Glutamatergic neuron (in vitro differentiated cells): ENCODE measurements at places on chromosomes 3 and 15. TPM values are rescaled to one million over a fixed set of nuclear protein-coding genes. Genes with fewer than 3 reads are reported as not detected.

The HIGD1A gene
- total RNA-seq = 67.6 TPM

The MLF1 gene
- total RNA-seq = 16.8 TPM

DNA sequence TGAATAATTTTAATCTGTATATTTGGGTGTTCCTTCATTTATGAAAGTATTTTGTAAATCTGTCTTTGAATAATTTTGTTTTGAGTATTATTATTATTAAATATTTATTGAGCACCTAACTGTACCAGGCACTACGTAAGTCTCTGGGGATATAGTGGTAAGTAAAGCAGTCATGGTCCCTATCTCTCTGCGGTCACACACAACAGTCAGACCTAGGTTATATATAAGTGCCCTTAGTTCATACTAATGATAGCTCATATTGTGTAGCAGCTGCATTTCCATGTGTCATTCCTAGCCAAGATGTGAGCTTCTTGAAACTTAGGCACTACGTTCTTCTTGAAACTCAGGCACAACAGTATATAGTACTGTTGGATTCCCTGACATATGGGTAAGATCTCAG, 12.4 kb downstream of the NKTR start:
- DNase-seq = no peak

DNA sequence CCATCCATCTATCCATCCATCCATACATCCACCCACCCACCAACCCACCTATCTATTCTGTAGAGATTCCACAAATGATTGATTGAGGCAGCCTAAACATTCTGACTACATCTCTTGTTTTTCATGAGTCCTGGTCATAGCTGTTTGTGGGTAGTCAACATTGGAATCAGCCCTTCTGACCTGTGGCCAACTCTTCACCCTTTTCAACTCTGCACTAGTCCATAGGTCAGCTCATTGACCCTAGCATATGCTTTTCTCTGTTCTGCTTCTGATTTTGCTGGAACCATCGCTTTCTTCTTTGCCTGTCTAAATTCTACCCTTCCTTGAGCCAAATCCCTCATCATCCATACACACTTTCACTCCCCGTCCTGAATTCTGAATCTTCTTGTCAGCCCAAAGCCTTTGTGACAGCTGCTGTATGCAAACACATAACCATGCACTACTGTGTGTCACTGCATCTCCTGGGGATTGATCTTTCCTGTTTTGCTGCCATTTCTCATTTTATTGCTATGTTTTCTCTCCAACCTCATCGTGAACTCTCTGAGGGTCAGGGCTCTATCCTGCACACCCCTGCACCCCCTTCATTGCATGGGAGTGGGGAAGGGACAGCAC, 16.8 kb upstream of the KCTD6 start:
- DNase-seq = no peak

DNA sequence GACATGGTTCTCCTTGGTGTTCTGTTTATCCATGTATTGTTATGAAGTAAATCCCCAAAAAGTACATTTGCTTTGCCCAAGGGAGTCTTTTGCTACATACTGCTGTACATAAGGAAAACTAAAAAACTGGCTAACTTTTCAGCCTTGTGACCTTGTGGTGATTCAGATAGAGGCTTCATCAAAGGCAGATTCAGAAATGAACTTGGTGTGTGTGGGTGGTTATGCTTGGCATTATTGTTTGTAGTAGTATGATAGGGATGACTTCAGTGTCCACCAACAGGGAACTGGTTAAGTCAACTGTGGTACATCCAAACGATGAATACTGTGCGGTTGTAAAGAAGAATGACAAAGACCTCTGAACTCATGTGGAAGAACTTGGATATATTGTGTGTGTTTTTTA, 75.6 kb upstream of the CHRNB4 start:
- no peak for DNase-seq

The IL17RC gene
- 41.9 TPM for total RNA-seq

- DNase-seq = no peak
These were observed 87.7 kb downstream of the ATP10A start for GRCh38 chr15:25775317-25775912.

DNA sequence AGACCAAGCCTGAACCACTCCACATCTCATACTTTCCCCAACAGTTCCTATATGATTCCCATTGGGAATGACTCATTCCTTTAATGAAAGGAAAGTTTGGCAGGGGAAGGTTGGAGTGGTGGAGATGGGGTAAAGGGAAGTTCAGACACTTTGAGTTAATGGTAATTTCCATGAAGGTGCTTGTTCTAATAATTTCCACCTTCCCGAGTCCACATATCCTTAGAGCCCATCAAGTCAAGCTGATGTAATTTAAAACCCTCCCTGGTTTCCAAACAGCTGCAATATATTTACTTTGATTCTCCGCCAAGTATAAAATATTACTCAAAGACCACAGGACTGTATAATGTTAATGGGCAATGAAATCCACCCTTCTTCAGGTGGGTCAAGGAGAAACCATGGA, 95.0 kb upstream of the GALNT15 start:
- no peak for DNase-seq

DNA sequence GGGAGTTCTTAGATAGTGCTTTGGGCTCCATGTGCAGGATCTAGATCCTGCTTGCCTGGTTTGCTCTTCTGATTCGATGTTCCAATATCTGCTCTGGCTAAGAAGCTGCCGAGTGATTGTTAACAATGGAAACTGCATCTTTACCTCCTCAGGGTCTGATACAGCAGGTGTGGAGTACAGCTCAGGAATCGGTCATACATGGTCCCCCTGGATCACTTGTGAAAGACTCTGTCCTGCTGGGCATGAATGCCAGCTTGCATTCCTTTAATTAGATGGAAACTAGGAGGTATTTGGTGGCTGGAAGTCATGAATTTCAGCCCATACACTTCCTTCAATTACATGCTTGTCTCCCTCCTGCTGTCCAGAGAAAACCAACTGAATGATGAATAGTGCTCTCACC, 95.3 kb downstream of the CHRNA7 start:
- no peak for DNase-seq

DNA sequence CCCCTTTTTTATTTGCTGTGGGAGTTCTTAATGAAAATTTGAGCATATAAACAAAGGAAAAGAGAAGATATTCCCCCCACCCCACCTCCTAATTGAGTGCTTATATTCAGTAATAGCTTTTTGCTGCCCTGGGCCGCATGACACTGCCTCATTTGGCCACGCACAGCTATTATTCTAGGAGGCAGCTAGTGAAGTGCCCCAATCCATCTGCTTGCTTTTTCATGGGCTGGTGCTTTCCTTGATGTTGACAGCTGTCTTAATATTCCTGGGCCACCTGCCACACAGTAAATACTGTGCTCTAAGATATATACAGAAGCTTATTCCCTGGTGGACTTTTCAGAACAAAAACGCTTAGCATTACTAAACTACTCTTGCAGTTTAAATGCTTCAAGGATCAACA, 3.8 kb upstream of the CRYBG3 start:
- DNase-seq = peak; percentile 59
